ENCODE measurements at places on chromosomes 13 and 19.

GRCh38 chr19:14333101-14333871, 48.0 kb upstream of the ADGRE5 start:
- DNase-seq, result no peak

- no peak for DNase-seq
Observed at GRCh38 chr19:1240925-1241324, 626 bp upstream of the ATP5F1D start.

DNA sequence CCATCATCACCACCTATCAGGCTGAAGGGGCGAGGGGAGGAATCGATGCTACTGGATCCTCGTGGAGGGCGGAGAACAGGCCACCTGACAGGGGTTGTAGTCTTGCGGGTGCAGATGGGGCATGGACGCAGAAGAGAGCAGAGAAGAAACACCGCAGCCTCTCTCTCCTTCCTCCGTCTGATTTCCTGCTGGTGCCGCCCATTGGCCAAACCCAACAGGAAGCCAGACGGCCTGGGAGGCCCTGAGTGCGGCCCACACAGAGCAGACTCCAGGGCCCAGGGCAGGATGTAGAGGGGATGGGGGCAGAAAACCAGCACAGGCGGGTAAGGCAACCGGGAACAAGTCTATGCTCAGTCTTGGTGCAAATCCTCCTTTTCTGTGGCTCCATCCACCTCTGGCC, 15.4 kb downstream of the CEBPA start:
- DNase-seq, result no peak

GRCh38 chr13:97386801-97387484, 47.0 kb upstream of the RAP2A start:
- no peak for DNase-seq

GRCh38 chr13:98910501-98910951, 67.3 kb downstream of the DOCK9 start:
- DNase-seq, result no peak

GRCh38 chr19:16349551-16350152, 25.0 kb downstream of the KLF2 start:
- DNase-seq, result no peak

DNA sequence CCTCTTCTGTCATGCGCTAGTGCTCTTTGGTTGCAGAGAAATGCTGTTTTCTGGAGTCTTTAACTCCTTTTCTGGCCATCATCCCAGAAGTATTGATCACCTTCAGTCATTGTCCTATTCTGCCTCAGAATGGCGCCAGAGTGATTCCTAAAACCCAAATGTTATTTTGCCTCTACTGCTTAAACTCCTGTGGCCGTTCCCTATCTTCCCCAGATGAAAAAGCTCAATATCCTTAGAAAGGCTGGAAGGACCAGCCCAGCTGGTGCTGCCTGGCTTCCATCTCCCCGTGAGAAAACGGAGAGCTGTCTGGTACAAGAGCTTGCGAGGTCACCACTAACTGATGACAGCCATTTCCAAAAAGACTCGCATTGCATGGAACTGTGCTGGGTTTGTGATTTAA, 179.1 kb downstream of the RBM26 start:
- no peak for DNase-seq

GRCh38 chr13:48066310-48066989, 28.5 kb downstream of the MED4 start:
- no peak for DNase-seq

- DNase-seq, result no peak
Observed at GRCh38 chr19:33171916-33172359, 22.2 kb upstream of the LRP3 start.

GRCh38 chr13:23793711-23794110, 95.5 kb downstream of the MIPEP start:
- no peak for DNase-seq

GRCh38 chr13:50664951-50665350, 178.5 kb downstream of the DLEU7 start:
- DNase-seq, result peak; percentile 58

GRCh38 chr13:26017932-26018665, 33.7 kb downstream of the SHISA2 start:
- no peak for DNase-seq

- DNase-seq, result no peak
Observed at GRCh38 chr19:30171795-30172612, 200.2 kb upstream of the ZNF536 start.

DNA sequence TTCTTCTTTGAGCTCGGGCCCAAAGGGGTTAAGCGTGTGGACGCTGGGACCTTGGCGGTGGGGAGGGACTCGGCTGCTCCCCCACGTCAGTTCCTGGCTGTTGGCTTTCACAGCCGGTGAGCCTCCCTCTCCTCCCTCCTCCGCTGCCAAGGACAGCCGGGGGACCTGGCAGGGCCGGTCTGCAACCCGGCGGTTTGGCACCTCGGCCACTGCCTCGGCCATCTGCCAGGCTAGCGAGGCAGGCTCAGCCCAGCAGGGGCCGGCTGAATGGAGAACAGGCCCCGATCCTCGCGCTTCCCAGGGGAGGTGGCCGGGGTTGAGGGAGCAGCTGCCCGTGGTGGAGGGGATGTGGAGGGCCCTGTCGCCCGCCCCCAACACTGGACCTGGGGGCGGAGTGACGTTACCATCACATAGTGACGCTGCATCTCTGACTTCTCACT, 5.0 kb downstream of the TLE5 start:
- peak; percentile 98 for DNase-seq

DNA sequence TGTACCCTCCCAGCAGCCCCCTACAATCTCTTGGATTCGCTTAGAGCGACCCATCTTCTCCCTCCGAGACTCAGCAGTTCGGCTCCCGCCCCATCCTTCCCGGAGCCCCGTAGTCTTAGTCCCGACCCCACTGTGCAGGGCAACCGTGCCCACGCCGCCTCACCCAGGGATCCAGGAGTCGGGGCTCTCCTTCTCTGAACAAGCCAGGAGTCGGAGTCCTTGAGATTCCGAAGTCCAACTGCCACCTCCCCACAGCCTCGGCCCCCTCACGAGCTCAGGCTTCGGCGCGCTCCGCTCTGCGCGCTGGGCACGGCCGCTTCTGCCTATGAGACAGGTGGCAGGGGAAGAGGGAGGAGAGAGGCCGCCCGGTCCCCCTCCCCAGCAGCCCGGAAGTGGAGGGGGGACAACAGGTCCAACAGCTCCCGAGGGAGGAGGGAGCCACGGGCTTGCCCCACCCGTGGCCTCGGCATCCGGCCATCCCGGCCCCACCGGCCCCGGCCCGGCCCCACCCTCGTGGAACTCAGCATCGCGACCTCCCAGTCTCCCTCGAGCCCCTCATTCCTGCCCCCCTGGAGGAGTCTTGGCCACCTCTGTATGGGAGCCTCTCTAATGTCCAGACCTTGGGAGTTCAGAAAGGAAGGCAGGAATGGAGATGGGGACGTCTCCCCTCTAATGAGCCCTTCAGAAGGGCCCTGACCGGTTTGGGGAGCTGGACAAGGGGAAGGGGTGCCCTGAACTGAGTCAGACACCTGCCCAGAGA, at the start of gene PHLDB3:
PHLDB3 (minus strand) TSS at position 321 of the 760 bp plus-strand sequence. CDS start 628 bp downstream, outside the sequence.
- DNase-seq, result no peak

GRCh38 chr19:38337360-38337653, 1.7 kb downstream of the CATSPERG start:
- DNase-seq, result no peak

DNA sequence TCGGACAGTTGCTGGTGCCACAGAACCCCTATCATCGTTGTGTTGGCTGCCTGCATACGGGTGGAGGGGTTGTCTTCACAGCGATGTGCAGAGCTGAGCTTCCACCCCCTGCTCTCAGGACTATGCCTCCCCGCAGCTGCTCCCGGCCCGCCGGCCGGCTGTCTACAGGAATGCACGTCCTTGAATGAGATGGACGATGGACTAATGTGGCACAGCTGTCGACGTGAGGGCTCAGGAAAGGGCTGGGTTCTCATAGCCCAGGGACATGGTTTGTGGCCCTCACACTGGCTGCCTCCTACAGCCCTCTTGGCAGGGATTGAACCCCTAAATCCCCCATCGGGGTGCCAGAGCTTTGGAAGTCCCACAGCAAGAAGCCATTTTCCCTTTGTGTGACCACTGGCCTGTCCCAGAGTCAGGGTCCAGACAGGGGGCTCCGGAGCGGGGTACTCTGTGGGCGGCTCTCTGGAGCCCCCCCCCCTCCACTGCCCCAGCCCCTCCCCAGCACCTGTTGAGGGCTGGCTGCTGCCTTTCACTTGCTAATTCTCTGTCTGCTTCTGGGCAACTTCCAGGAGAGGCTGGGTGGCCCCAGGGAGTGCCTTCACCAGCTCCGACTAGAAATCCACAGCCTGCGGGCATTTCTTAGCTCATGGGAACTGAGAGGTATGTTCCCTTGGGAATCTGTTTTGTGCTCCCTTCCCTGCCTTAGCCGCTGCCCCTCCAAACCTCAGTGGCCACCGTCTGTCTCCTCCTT, 40.2 kb downstream of the TSSK6 start:
- no peak for DNase-seq

GRCh38 chr13:79780240-79780639, 299.3 kb downstream of the NDFIP2 start:
- no peak for DNase-seq

GRCh38 chr13:63614874-63615612, 2199.4 kb upstream of the PCDH20 start:
- no peak for DNase-seq

GRCh38 chr13:50011461-50011860, 3.8 kb upstream of the KCNRG start:
- no peak for DNase-seq

DNA sequence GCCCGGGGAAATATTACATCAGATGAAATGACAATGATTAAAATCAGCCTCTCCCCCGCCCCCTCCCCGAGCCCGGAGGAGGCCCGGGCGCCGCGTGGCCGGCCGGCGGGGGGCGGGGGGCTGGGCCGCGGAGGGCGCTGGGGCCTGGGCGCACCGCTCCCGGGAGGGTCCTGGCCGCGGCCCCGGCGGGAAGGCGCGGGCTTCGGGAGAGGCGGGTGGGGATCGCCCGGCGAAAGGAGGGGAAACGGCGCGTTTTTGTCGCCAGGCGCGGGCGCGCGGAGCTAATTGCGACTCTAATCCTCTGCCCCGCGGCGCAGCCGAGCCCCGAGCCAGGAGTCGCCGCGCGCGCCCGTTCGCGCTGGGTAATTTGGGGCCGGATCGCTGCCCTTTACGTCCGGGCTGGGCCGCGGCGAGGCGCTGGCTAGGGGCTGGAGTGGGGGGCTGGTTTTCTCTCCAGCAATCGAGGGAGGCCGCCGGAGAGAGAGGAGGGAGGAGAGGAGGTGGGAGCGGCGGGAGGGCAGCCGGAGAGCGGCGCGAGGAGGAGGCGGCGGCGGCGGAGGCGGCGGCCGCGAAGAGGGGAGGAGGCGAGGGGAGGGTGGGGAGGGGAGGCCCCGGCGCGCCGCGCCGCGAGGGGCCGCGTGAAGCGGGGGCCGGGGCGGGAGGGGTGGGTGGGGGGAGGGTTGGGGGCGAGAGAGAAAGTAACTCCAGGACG, at the start of gene KCTD15:
KCTD15 (plus strand) TSS at position 707 of the 712 bp plus-strand sequence. CDS start 3,585 bp downstream, outside the sequence.
- DNase-seq, result no peak

DNA sequence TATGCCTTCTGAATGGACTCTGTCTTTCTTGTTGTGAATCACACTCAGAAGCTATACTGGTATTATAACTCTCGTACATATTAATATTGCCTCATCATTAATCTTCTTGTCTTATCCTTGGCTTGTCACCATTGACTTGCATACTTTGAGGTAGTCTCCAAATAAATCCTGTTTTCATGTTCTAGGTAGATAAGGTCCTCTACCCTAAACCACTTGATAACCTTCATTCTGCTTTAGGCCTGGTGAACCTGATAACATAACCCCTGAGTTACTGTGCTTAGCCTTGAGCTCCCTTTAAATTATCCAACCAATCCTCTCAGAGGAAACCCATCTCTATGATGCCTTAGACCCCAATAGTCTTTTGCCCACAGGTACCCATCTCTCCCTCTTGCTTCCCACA, 1162.3 kb downstream of the SLITRK1 start:
- no peak for DNase-seq

GRCh38 chr19:39738814-39739213, 985 bp upstream of the CLC start:
- no peak for DNase-seq

DNA sequence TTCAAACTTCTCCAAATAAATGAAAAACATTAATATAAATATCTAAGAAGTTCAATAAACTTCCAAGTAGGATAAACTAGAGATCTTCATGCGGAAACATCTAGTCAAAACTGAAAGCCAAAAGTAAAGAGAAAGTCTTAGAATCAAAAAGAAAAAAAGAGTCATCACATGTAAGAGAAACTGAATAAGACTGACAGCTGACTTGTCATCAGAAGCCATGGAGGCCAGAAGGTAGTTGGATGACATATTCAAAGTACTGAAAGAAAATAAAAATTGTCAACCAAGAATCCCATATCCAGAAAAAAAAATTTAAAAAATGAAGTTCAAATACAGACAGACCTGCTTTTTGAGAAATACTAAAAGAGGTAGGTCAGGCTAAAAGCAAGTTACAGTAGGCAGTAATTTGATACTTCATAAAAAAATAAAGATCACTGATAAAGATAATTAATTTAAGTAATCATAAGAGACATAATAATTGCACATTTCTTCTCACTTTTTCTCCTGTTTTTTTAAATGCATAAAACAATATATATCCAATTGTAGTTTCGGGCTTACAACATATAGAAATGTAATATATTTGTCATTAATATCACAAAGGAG, 327.6 kb upstream of the PCDH9 start:
- DNase-seq, result no peak

GRCh38 chr13:99208845-99209527, 8.3 kb downstream of the UBAC2 start:
- no peak for DNase-seq

DNA sequence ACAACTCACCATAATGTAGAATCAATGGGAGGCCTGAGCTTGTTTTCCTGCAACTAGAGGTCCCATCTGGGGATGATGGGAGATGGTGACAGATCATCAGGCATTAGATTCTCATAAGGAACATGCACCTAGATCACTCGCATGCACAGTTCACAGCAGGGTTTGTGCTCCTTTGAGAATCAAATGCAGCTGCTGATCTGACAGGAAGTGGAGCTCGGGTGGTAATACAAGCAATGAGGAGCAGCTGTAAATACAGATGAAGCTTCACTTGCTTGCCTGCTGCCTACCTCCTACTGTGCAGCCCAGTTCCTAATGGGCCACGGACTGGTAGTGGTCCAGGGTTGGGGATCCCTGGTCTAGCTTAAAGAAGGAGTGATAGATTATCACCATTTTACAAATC, 33.0 kb downstream of the KPNA3 start:
- DNase-seq, result no peak

Data from cerebellar nuclear complex (tissue), 1 donor.